ENCODE measurements at places on chromosomes 5 and 9.

DNA sequence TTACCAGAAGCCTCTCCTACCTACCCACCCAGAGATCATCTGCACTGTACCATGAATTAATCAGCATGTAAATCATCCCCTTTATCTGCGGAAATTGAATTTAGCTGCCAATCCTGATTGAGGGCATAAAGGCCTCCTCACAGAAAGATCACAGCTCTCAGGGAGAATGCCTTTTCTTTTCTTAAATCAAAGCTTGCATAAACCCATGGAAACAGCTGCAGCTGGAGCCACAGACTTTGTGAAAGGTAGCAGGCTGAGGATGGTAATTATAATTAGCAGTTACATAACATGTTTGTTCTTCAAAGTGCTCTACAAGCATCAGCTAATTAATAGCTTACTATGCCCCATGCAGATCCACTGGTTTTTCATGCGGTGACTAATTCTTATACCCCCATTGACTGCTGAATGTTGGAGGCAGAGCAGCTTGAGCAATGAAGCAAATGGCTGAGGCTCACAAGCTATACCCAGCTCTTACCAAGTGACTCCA lies 54.6 kb downstream of the SUSD1 start:
- no peak for DNase-seq

DNA sequence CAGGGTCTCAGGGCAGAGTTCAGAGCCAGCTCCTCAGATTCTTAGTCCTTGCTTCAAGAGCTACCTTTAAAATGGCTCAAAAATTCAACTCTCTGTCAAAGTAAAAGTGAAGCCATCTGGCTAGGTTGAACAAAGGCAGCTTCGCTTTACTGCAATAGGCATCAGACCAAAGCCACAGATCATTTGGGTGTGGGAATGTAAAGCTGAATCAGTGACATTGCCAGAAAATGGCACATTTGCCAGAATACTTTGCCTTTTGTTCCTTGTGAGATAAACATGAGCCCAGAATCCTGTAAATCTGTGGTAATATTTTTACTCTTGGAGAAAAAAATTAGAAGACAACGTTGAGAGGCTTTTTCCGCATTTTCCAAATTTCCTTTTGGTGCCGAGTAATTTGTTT lies 210.5 kb downstream of the PALM2AKAP2 start:
- no peak for DNase-seq

DNA sequence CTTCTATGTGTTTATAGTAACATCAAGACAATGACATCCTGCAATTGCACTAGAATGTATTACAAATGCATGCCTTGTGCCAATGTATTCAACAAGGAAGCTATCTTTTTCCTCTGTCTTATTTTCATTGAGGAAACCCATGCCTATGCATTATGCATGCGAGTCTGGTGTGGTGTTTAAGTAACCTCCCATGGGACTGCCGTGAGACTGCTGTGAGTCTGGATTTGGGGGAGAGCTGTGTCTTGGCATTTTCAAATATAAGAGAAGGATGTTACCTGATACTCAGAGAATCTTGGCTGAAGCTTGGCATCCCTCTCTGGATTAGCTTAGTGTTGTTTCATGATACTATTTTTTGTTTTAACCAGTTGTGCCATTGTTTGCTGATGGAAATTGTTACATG lies 98.3 kb downstream of the F2RL2 start:
- DNase-seq = no peak

GRCh38 chr9:121566481-121567465 lies 67.1 kb upstream of the GGTA1 start:
- no peak for DNase-seq

DNA sequence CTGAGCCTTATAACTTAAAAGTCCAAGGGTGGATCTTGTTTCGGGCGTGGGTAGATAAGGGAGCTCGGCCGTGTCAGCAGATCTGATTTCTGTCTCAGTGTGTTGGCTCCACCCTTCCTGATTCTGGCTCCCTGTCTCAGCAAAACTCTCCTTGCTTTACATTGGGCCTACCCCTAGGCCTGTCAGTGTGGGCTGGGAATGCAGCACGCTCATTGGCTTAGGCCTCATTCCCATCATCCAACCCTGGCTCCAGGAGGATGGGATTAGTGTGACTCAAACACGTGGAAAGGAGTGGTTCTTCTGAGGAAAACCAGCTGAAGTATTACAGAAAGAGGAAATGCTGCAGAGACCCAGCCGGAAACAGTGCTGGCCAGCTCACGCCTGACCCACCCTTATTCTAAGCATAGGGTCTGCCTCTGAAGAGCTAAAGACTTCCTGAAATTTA lies 59.9 kb downstream of the ZFAND5 start:
- DNase-seq = no peak

DNA sequence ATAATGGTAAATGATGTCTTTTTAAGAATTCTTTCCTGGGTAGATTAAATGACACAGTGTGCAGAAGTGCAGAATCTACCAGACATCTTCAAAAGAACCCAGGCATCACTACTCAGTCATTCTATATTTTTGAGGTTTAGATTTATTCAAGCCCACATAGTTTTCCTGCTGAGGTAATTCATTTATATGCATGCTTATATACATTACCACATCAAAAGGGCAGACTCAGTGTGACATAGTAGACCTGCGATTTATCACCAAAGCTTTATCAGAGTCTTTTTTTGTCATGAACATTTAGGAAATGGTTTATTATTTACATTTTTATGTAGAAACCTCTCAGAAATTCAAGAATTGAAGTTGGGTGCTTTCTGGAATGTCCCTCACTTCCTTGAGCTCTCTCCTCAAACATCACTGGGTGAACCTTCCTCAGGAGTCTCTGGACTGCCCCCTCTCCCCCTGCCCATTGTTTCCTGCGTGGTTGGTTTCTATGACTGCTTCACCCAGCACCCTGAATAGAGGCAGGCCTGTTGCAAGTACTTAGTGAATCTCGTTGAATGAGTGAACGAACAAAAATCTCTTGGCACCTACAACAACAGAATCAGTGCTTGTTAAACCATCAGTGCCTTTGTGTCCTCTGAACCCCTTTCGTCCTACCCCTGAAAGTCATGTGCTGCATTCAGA lies 42.5 kb downstream of the ADAMTS16 start:
- DNase-seq = no peak

GRCh38 chr9:12503606-12504122 lies 189.5 kb upstream of the TYRP1 start:
- DNase-seq = no peak

Measured in AG04449 (cell line).